ENCODE measurements at places on chromosomes 2 and 18.

DNA sequence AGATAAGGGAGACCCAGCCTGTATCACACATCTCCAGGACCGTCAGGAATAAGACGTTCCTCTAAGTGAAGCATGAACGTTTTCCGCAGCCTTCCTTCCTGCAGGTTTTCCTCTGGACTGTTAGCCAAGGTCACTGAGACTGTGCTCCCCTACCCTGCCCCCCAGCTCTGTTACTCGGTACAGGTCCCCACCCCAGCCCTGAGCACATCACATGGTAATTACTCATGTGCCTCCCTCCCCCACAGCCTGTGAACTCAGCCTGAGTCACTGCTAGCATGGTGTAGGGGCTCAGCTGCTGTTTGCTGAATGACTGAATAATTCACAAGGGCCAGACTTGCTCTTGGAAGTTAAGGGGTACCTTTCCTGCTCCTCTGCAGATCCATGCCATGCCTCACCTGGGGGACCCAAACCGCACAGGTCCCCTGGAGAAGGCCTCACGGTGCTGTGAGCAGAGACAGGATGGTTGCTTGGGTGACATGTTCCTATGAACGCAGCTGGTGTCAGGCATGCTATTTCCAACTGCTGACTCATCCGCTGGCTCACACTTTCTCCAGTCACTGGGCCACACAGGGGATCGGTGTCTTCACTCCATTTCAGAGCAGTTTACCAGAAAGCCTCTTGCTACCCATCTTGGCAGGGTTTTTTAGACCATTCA lies 88.2 kb downstream of the PLB1 start:
- DNase-seq = no peak

- no peak for DNase-seq
These were observed 7.8 kb upstream of the ARHGAP25 start for GRCh38 chr2:68726608-68727367.

GRCh38 chr2:201978986-201979385 lies 54.7 kb upstream of the FZD7 start:
- no peak for DNase-seq

DNA sequence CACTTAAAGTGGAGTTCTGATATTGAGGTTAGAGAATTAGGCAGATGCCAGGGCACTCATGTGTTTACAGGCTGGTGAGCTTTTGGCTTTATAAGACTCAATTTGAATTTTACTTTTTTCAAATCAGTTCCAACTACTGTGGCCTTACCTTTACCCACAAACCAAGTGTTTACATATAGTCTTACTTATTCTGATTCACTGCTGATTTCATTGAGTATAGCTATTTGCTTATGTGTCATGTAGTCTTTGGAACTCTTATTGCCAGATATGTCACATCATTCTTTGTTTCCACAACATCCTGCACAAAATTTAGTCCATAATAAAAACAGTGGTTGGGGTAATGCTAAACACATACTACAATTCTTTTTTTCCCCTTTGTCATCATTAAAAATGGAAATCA lies 96.5 kb downstream of the XIRP2 start:
- no peak for DNase-seq

- DNase-seq = no peak
These were observed 285.5 kb downstream of the MREG start for GRCh38 chr2:215727507-215728503.

DNA sequence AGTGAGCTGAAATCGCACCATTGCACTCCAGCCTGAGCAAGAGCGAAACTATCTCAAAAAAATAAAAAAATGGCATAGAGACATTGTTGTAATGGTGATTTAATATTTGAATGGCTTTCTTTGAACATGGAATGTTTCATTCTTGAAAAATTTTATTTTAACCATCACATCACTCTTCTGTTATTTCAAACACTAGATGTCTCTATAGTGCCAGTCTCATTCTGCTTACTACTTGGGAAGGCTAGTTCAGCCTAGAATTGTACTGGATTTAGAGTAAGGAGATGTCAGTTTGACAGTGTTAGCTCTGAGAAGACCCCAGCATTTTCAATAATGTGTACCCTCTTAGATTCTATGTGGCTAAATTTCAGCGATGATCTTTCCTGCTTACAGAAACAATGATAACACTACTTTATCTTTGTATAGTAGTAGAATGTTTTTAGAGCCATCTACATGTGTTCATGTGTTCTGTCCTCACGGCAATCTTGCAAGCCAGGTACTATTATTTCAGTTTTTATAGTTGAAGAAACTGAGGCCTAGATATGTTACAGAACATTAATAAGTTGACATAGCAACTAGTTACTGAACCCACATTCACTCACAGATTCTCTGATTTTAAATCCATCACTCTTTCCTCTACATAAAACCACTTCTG lies 142.9 kb upstream of the ZSWIM2 start:
- no peak for DNase-seq

DNA sequence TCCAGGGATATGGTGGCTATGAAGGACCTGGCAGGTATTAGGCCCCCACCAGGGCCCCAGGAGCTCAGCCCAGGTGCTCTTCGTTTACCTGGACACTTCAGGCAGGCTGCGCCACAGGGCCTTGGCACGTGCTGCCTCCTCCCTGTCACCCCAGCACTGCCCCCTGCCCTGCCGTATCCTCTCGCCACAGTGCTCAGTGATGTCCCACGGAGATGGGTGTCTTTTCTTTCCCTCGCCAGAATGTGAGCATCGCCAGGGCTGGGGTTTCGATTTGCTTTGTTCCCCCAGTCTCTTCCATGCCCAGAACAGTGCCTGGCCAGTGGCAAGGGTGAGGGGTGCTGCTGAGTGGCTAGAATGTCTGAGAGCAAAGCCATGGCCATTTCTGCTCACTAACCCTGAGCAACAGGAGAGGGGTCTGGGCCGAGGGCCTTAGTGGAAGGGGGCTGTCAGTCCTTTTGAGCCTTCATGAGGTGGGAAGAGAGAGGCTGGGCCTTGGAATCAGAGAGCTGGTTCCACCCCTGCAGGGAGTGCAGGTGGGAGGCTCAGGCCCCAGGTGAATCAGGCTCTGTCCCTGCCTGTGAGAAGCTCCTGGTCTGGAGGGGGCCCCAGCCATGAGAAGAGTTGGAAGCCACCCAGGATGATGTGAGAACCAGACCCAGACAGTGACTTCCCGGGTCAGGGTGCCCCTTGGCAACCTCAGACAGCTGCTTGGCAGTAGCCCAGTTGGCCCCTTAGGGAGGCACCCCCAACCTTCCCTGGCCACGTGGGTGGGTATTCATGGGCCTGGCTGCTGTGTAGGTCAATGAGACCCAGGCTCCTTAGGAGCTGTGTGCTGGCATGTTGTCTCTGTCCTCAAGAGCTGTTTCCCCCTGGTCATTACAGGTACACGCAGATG lies 129.9 kb upstream of the HS6ST1 start:
- peak; percentile 6 for DNase-seq

- no peak for DNase-seq
These were observed 280.0 kb downstream of the GULP1 start for GRCh38 chr2:188571543-188572303.

- DNase-seq = no peak
These were observed 247.1 kb upstream of the SIX2 start for GRCh38 chr2:45256173-45256866.

- no peak for DNase-seq
These were observed 22.2 kb upstream of the ATOH8 start for GRCh38 chr2:85731606-85732005.

DNA sequence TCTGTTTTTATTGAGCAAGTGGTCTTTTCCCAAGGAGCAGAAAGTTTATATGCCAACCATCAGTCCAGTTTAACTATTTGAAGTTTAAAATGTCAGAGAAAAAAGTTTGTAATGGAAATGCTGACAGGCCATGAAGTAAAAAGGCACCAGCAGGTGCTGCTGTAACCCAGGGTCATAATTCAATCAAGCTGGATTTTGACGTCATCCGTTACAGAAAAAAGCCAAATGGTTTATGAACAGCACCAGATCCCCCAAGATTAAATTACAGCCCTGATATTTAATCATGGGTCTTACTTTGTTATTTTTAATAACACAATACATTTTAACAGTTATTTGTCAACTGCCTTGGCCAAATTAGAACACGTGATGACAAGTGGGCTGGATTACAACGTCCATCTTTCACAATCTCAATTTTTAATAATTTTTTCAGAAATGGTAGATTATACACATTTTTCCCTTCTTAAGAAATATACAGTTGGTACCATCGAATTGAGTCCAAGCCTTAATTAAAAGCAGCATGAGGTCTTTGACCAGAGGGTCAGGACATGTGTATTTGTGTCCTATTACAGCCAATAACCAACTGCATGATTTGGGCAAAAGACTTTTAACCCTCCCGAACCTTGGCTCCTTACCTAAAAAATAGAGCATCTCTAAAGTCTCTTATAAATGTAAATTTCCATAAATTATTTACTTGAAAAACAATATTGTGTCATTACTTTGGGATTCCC lies 10.0 kb downstream of the TCF4 start:
- DNase-seq = no peak

DNA sequence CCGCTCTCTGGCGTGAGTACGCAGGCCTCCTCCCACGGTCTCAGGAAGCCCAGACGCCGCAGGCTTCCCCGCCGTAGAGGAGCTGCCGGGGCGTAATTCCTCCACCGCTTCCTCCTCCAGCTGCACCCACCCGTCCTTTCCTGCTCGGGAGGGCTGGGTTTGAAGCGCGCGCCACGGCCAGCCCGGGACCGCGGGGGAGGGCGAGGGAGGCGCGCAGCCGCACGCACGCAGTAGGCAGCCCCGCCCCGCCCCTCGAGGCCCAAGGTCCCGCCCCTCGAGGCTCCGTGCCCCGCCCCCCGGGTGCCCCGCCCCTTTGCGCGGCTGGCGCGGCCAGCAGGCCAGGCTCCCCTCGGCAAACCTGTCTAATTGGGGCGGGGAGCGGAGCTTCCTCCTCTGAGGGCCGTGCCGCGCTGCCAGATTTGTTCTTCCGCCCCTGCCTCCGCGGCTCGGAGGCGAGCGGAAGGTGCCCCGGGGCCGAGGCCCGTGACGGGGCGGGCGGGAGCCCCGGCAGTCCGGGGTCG lies at the start of gene MALT1:
TSS of gene MALT1 (plus strand) at position 355 of the 521 bp plus-strand sequence. CDS start 179 bp downstream, outside the sequence.
- peak; percentile 95 for DNase-seq

DNA sequence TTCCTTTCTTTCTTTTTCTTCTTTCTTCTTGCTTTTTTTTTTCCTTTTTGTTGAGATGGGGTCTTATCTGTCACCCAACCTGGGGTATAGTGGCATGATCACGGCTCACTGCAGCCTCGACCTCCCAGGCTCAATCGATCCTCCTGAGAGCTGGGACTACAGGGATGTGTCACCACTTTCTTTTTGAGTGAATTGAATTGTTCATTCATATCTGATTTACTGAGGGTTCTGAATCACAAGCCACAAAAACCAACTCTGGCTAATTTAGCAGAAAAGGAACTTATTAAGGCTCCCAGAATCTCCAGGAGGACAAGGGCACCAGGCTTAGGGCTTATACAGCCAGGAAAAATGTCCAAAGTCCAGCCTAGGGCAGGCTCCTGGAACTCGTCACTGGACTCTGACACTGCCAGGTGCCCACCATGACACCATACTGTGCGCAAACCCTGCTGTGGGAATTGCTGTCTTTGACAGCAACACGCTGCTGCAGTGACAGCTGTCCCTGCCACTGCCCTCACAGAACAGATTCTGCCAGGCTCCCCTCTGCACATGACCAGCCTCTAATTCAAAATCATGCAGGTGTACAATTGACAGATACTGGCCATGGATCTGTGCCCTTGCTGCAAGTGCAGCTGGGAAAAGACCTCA lies 42.9 kb upstream of the EML6 start:
- DNase-seq = no peak

DNA sequence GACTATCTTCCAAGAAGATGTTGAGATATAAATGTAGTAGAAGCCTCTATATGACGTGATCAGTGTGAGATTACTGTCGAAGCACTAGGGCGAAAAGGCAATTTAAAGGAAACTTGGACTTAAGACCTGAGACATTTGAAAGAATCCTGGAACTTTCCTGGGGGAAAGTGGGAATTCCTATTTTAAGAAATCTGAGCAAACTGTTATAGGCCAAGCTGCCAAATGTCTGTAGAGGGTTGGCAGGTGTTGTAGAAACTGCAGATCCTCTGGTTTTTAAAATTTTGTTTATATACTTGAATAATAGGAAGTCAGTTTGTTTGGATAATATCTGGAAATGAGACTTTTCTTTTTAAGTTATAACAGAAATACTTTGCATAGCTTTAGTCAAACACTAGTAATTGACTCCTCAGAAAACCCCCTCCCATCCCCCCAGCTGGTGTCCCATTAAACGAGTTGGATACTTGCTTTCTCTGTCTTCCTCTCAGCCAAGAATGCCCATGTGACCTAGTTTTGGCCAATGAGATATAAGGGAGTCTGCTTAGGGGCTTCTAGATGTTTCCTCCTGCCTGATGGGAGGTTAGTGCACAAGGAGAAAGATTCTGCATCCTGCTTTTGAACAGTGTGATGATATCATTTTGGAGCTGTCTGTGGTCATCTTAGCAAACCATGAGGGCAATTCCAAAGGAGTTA lies 61.2 kb downstream of the MOGAT1 start:
- no peak for DNase-seq
